ENCODE measurements at places on chromosomes 7 and 10.

GRCh38 chr7:155965010-155965409 is 152.7 kb upstream of the SHH start:
- H3K36me3 ChIP-seq: no peaks in the 10 kb centered on the region
- H3K27ac ChIP-seq: no peak overlapping the region
- no peak for DNase-seq
- H3K4me1 ChIP-seq: no peaks in the 10 kb centered on the region
- H3K4me3 ChIP-seq: no peak overlapping the region

DNA sequence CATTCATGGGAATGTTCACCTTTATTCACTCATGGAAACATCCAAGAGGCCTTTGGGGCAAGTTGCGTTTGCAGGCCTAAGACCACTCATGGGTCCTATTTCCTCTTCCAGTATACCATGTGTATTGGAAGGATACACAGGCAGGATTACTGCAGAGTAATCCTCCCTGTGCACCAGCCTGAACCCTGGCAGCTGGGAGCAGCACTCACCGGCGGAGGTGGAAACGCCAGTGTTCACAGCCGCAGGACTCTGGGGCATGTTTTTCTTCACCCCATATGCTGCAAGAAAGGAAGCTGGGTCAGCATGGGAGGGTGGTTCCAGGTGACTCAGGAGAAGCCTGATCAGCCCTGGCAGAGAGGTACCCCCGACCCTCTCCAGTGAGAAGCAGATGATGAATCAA is 24.5 kb downstream of the COL17A1 start:
- no peak overlapping the region for H3K27ac ChIP-seq
- no peaks in the 10 kb centered on the region for H3K4me1 ChIP-seq
- no peak for DNase-seq
- H3K27me3 ChIP-seq: no peaks in the 10 kb centered on the region

- H3K4me1 ChIP-seq: no peaks in the 10 kb centered on the region
- H3K27me3 ChIP-seq: no peaks in the 10 kb centered on the region
- no peak for DNase-seq
- H3K36me3 ChIP-seq: no peaks in the 10 kb centered on the region
Observed at GRCh38 chr7:148590471-148590870, at the start of gene C7orf33. Gene C7orf33 (plus strand): TSS chr7:148590766. CDS start chr7:148590926, 160 bp downstream.

GRCh38 chr10:28806488-28806941 is 129.2 kb downstream of the BAMBI start:
- no peaks in the 10 kb centered on the region for H3K27me3 ChIP-seq
- no peak overlapping the region for H3K27ac ChIP-seq
- H3K4me3 ChIP-seq: no peak overlapping the region
- no peak for DNase-seq
- no peaks in the 10 kb centered on the region for H3K36me3 ChIP-seq
- H3K4me1 ChIP-seq: no peaks in the 10 kb centered on the region

- no peak for DNase-seq
- H3K4me3 ChIP-seq: no peak overlapping the region
- no peaks in the 10 kb centered on the region for H3K27me3 ChIP-seq
- no peaks in the 10 kb centered on the region for H3K4me1 ChIP-seq
Observed at GRCh38 chr7:36191292-36191920, 38.4 kb downstream of the EEPD1 start.

DNA sequence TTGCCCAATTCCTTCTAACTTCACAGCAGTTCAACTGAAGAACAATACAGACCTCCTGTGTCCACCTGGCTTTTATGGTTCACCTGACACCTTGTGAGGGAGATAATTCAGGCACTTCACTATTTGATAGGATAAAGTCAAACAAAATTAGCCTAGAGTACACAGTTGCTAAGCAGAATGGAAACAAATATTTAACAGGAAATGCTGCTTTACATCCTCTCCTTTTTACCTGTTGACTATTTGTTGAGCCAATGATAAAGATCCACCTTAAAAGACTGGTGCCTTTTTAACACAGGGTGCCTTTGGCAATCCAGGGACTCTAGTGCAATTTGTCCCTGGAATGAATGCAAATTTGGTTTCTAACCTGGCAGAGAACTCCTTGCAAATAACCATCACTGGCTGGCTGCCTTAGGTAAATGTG is 39.8 kb downstream of the ITPRID1 start:
- H3K27ac ChIP-seq: no peak overlapping the region
- DNase-seq: no peak
- no peaks in the 10 kb centered on the region for H3K4me1 ChIP-seq
- no peaks in the 10 kb centered on the region for H3K27me3 ChIP-seq

GRCh38 chr7:90311175-90311574 is 9.9 kb downstream of the FAM237B start:
- H3K27me3 ChIP-seq: no peaks in the 10 kb centered on the region
- no peaks in the 10 kb centered on the region for H3K4me1 ChIP-seq
- no peak for DNase-seq
- no peak overlapping the region for H3K27ac ChIP-seq
- H3K4me3 ChIP-seq: no peak overlapping the region

- H3K36me3 ChIP-seq: no peaks in the 10 kb centered on the region
- H3K27ac ChIP-seq: no peak overlapping the region
- H3K4me3 ChIP-seq: no peak overlapping the region
- no peaks in the 10 kb centered on the region for H3K4me1 ChIP-seq
- no peaks in the 10 kb centered on the region for H3K27me3 ChIP-seq
Observed at GRCh38 chr10:47255866-47256265, 44.1 kb upstream of the GDF10 start.

- H3K27ac ChIP-seq: no peak overlapping the region
- no peak for DNase-seq
- H3K36me3 ChIP-seq: no peaks in the 10 kb centered on the region
- no peak overlapping the region for H3K4me3 ChIP-seq
Observed at GRCh38 chr7:23788843-23789242, 78.8 kb downstream of the STK31 start.

GRCh38 chr7:37558320-37559096 is 109.8 kb upstream of the ELMO1 start:
- no peaks in the 10 kb centered on the region for H3K36me3 ChIP-seq
- H3K27ac ChIP-seq: no peak overlapping the region
- no peaks in the 10 kb centered on the region for H3K4me1 ChIP-seq
- no peak for DNase-seq
- H3K4me3 ChIP-seq: no peak overlapping the region
- H3K27me3 ChIP-seq: no peaks in the 10 kb centered on the region

DNA sequence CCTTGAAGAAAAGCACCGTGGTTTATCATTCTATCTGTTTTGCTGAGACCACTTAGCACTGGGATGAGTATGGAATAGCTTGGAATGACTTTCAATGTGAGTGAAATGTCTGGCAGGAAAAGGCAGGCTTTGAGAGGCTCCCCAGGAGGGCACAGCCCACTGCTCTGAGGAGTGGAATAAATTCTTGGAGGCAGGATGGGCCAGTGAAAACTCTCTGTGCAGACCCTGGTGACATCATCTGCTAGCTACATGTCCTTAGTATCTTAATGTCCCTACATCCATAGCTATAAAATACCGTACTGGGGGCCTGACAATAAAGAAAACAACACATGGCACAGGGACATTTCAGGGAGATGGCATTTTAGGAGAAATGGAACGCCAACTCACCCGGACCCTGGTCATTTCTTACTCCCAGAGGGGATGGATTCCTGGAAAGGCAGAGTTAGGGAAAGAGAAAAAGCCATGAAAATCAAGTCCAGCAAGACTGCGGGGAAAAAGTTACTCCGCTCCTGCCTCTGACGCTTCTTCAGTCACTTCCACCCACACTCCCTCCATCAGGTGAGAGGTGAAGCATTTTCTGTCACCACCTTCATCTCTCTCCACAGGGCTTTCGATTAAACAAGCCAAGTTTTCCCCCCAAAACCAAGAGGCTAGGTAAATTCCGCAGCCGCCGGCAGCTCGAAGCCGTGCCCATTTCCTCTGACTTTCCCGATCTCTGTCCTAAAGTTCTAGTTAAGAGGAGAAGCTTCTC is 991 bp downstream of the ZNF239 start:
- peak overlapping the region; percentile 73 for H3K4me3 ChIP-seq
- no peaks in the 10 kb centered on the region for H3K27me3 ChIP-seq
- H3K27ac ChIP-seq: no peak overlapping the region
- no peak for DNase-seq

- no peaks in the 10 kb centered on the region for H3K27me3 ChIP-seq
- H3K27ac ChIP-seq: no peak overlapping the region
- no peaks in the 10 kb centered on the region for H3K36me3 ChIP-seq
- H3K4me1 ChIP-seq: no peaks in the 10 kb centered on the region
- no peak overlapping the region for H3K4me3 ChIP-seq
Observed at GRCh38 chr10:89153116-89153515, 54.0 kb downstream of the CH25H start.

DNA sequence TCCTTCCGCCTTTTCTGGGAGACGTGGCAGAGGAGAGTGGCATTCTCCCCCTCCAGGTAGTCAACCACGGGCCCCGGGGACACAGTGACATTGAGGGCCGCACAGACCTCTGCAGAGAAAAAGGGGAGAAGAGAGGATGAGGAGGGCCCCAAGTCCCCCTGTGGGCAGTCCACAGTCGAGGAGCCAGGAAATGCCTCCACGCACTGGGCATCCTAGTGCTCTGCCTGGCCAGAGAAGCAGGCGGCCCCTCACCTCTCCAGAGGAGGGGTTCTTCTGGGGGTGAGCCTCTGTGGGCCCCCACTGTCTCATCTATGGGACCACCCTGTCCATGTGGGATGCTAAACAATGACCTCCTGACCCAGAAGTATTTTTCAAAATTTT is 7.4 kb downstream of the VSTM4 start:
- H3K4me3 ChIP-seq: no peak overlapping the region
- H3K27me3 ChIP-seq: no peaks in the 10 kb centered on the region
- H3K27ac ChIP-seq: no peak overlapping the region
- no peaks in the 10 kb centered on the region for H3K36me3 ChIP-seq
- H3K4me1 ChIP-seq: no peaks in the 10 kb centered on the region

DNA sequence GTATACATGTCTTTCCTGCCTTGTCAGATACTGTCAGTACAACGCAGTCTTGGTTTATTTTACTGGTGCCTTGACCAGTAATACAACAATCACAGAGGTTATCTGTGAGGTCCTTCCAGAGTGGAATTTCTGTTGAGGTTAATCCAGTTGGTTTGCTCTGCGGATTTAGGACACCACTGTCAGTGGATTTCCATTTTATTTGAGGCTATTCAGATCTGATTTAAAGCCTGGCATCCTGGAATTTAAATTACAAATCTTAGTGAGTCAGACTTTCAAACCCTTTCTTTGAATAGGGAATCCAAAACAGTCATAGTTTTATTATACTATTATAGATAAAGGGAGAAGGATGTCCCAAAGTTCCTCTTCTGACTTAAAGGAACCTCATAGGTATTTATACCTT is 40.5 kb downstream of the ANLN start:
- H3K4me3 ChIP-seq: no peak overlapping the region
- H3K27ac ChIP-seq: no peak overlapping the region
- H3K27me3 ChIP-seq: no peaks in the 10 kb centered on the region
- no peaks in the 10 kb centered on the region for H3K4me1 ChIP-seq
- H3K36me3 ChIP-seq: no peaks in the 10 kb centered on the region

Data from colonic mucosa (tissue), 4 donors.